Gastroesophageal sphincter (tissue), 4 donors: ENCODE measurements at places on chromosomes 4 and X.

DNA sequence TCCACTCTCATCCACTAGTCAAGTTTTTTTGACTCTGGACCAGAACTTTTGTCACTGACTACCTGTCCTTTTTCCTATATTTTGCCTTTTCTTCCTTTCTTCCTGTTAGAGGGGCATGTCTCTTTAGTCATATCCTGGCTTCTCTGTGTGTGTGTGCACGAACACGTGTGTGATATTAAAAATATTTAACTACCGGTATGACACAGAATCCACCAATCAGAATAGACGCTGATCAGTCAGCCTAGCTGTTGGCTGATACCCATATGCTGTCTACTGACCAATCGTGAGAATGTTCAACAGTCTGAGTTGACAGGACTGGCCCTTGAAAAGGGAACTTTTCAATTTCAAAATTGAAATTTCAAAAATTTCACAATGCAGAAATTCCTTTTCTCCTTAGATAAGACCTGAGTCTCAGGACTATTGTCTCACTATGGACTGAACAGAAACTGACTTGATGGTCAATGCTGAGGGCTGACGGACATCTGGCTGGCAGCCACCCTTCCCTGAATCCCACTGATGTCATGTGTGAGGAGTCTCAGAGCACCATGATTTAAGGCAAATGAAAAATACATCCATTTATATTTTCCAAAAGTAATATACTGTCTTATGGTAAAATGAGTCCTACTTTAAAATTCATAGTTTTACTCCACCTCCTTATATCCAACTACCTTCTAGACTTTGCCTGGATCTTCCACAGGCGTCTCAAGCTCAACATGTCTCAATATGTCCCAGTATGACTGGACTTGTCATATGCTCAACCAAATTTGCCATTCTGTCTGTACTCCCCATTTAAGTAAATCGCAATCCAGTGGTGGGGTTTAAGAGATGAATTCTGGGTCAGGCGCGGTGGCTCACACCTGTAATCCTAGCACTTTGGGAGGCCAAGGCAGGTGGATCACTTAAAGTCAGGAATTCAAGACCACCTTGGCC, 78.0 kb downstream of the CHRNA9 start:
- no peak for ATAC-seq

- peak; percentile 89 for ATAC-seq
Measured at GRCh38 chrX:16807976-16808542, 21.8 kb downstream of the TXLNG start.

- ATAC-seq = no peak
Measured at GRCh38 chrX:9757366-9757765, 8.3 kb downstream of the GPR143 start.

DNA sequence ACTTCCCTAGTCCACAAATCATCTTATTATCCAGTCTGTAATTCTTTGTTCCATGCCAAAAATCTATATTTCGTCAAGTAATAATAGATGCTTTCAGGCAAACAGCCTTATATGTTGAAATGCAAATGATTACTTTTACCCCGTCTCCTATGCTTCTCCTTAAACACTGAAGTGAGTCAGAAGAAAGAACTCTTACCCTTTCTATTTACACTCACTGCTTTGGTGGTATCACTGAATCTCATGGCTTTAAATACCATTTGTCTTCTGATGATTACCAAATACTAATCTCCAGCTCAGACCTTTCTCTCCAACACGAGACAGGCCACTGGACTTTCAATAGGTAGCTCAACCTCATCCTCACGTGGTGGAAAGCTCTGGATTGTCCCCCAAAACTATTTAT, 558.1 kb downstream of the IL1RAPL1 start:
- ATAC-seq = no peak

GRCh38 chr4:100208964-100209363, 18.7 kb upstream of the DDIT4L start:
- ATAC-seq = no peak

DNA sequence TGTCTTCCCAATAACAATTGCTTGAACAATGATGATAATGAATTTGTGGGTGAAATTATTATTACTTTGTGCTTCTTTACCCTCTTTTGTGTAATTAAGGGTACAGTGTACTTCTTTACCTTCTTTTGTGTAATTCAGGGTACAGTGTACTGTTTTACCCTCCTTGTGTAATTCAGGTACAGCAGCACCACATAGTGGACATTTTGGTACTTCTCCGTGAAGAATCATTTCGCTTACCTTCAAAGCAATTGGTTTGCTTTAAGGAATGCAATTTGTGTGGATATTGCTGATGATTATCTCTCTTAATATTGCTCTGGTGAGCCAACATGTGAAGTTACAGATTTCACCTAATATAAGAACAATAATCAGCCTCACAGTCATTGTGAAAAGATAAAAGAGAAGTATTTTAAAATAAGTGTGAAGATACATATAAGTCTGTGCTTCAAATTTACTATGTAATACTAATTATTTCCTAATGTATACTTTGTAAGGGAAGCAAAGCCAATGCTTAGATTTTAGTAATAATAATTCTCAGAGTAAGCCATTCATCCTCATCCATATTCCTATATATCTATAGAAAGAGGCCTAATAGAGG, 27.2 kb upstream of the SEC24B start:
- no peak for ATAC-seq

GRCh38 chr4:915595-915994, 16.5 kb downstream of the GAK start:
- ATAC-seq = no peak

GRCh38 chrX:9566150-9566621, 101.3 kb downstream of the TBL1X start:
- peak; percentile 57 for ATAC-seq

- ATAC-seq = no peak
Measured at GRCh38 chrX:154059231-154059630, 38.3 kb downstream of the MECP2 start.

DNA sequence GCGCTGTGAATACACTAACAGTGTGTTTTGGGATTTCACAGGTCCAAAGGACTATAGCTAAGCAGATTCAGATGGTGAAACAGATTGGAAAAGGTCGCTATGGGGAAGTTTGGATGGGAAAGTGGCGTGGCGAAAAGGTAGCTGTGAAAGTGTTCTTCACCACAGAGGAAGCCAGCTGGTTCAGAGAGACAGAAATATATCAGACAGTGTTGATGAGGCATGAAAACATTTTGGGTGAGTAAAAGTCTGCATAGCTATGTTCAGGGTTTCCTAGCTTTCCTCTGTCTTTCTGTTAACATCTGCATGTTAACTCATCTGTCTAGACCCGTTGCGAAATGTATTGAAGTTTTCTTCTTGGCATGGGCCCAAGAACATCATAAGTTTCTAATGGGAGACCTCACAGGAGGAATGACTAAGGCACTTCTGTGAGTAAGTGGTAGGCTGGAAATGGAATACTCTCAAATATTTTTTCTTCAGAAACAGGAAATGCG, 372.1 kb downstream of the BMPR1B start:
- ATAC-seq = peak; percentile 89

- no peak for ATAC-seq
Measured at GRCh38 chr4:182478475-182478874, 235.3 kb downstream of the TENM3 start.

GRCh38 chr4:88320780-88321373, 36.5 kb upstream of the PPM1K start:
- no peak for ATAC-seq

DNA sequence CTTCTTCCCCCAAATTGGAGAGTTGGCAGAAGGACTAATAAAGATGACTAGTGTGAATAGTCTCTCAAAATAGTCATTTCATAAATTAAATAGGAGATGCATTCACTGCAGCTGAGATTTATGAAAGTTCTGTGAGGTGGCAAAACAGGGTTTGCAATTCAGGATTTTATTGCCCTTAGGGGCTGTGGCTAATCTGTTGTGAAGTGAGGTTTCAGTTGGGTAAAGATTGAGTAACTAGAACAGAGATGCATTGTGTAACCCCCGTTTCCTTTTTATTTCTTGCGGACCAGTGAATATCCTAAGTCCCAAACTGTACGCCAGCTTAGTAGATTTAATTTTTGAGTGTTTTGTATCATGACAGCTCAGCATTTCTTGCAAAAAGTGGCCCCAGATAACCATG, 16.2 kb upstream of the SCRG1 start:
- peak; percentile 42 for ATAC-seq

- peak; percentile 37 for ATAC-seq
Measured at GRCh38 chr4:7434766-7435150, at the start of gene PSAPL1. TSS of gene PSAPL1 (minus strand) at chr4:7434930. CDS start at chr4:7434879, 51 bp downstream.

GRCh38 chrX:44970709-44971108, 97.7 kb downstream of the KDM6A start:
- no peak for ATAC-seq

- no peak for ATAC-seq
Measured at GRCh38 chr4:125168531-125168930, 146.2 kb upstream of the FAT4 start.

GRCh38 chrX:48696909-48697727, 584 bp downstream of the SUV39H1 start:
- ATAC-seq = no peak

DNA sequence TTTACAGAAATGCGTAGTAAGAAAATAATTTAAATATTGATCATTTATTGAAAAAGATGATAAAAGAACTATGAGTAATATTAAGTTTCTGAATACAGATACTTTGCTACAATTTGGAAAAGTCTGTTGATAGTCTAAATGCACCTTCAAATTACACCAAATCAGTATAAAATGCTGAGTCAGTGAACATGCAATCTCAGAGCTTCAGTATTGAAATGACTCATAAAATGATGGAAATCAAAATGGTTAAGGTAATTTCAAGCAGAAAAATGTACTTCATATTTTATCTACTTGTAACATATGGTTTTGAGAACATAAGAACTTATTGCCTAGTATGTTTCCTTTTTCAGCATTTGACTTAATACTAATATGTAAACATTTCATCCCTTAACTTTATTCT, 448.2 kb downstream of the PCDH10 start:
- no peak for ATAC-seq

DNA sequence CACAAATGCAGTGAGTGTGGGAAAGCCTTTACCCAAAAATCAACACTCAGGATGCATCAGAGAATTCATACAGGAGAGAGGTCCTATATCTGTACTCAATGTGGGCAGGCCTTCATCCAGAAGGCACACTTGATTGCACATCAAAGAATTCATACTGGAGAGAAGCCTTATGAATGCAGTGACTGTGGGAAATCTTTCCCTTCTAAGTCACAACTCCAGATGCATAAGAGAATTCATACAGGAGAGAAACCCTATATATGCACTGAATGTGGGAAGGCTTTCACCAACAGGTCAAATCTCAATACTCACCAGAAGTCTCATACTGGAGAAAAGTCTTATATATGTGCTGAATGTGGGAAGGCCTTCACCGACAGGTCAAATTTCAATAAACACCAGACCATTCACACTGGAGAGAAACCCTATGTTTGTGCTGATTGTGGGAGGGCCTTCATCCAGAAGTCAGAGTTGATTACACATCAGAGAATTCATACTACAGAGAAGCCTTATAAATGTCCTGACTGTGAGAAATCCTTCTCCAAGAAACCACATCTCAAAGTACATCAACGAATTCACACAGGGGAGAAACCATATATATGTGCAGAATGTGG, 79.3 kb downstream of the ZNF81 start:
- no peak for ATAC-seq

GRCh38 chr4:23728393-23728792, 161.5 kb downstream of the PPARGC1A start:
- ATAC-seq = no peak

GRCh38 chr4:46444318-46445000, 54.5 kb upstream of the GABRA2 start:
- ATAC-seq = no peak

- no peak for ATAC-seq
Measured at GRCh38 chr4:177448850-177449249, 6.6 kb upstream of the AGA start.

DNA sequence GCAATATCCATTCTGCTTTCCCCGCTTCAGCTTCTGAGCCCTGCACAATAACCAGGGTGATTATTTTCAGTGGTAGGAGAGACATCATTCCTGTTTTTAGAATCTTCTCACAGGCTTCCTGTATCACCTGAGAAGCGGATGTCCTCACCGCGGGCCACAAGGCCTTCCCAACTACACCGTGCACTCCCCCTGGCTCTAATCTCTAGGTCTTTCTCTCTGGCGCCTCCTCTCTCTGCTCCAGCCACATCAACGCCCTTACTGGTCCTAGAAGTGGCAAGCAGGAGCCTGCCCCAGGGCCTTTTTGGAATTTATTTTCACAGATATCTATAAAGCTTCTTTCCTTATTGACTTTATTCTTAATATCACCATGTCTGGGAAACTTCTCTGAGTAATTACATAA, 675.2 kb upstream of the FRG1 start:
- no peak for ATAC-seq

DNA sequence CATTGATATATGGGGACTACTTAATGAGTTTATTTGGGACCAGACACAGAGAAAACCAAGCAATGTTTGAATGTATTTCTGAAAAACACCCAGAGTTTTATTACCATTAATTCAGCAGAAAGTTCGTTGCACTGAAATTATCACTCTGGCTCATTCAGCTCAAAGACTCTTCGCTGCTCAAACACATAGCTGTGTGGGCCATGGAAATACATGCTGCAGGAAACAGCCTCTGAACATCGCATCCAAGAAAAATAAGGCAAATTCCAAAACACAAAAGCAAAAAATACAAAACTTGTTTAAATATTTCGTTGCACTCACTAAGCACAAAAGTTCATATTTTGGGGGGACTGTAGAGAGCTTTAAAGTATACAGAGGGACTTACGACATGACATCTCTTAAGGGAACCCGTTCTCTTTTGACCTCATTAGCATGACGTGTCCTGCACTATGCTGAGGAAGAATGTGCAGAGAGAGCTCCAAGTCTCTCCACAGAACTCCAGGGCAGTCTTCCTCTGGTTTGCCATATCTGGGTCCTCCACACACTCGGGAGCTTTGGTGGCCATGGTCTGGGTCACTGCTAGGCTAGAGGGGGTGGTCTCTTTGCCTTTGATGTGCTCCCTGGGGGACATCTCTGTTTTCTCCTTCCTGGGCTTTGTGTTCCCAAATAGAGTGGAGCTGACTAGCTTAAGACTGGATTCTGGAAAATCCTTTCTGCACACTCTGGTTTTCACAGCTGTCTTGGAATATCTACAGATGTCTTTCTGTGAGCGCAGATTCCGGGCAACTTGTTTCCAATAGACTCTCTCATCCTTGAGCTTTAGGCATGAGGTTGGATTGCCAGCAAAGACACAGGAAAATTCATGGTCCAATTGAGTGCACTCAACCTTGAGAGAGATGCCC, 2.8 kb downstream of the FGFBP1 start:
- no peak for ATAC-seq

DNA sequence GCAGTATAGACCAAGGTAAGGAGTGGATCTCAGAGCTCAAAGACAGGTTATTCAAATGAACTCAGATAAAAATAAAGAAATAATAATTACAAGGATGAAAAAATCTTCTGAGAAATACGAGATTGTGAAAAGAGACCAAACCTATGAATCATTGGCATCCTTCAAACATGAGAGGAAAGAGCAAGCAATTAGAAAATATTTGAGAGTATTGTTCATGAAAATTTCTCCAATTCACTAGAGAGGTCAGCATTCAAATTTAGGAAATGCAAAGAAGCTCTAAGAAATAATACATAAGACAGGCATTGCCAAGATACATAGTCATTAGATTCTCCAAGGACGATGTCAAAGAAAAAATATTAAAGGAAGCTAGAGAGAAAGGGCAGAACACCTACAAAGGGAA, 93.5 kb upstream of the GALNTL6 start:
- ATAC-seq = no peak

GRCh38 chrX:75228854-75229253, 45.0 kb upstream of the UPRT start:
- ATAC-seq = no peak

- ATAC-seq = no peak
Measured at GRCh38 chr4:145387079-145387478, 94.6 kb upstream of the SMAD1 start.

GRCh38 chr4:40550196-40550595, 79.5 kb downstream of the RBM47 start:
- no peak for ATAC-seq

- ATAC-seq = peak; percentile 60
Measured at GRCh38 chr4:2497931-2498330, 29.0 kb downstream of the RNF4 start.
